Globus pallidus (tissue), 1 donor: ENCODE measurements at places on chromosomes 1 and 21.
A peak's percentile ranks its signal among the peaks of the same experiment; 100 is the strongest.

DNA sequence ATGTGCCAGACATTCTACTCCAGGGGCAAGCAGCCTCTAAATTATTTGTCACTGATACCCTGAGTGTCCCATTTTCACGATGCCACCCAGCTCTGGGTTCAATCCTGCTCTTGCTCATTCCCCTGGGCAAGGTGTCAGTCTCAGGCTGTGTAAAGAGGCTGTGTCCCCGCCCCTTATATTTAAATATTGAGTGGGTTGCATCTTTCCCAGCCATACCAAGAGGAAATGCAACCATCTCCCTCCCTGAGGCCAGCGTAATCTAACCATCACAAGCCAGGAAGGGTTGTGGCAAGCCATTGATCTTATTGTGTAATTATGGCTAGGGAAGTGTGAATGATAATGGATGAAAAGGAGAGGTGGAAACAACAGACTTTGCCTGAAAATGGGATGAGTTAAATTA, 54.7 kb upstream of the CLDN14 start:
- DNase-seq: no peak

- DNase-seq: no peak
These were observed 19.5 kb upstream of the DDR2 start for GRCh38 chr1:162612606-162613400.

DNA sequence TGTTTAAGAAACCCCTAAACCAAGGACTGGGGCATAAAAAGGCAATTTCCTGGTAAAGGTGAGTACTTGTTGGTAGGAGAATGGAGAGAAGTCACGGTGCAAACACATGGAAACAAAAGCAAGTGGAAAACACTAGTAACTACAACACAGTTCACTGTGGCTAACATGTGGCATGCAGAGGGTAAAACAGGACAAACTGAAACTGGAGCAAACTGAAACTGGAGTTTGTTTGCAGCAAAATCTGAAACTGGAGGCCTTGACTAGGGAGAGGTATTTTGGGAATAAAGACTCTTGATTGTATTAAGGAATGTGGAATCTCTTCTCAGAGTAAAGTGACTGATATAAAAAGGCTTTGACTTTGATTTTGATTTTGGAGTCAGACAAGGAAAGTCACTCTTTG, 376.3 kb upstream of the PRMT6 start:
- no peak for DNase-seq

- DNase-seq: no peak
These were observed 372.8 kb upstream of the DUSP10 start for GRCh38 chr1:222114536-222115156.

- no peak for DNase-seq
These were observed 14.4 kb upstream of the ZNF362 start for GRCh38 chr1:33241866-33242265.

GRCh38 chr1:115314765-115315164, 23.3 kb downstream of the NGF start:
- DNase-seq: no peak

GRCh38 chr21:44934797-44935532, 4.9 kb upstream of the SLX9 start:
- DNase-seq: no peak

GRCh38 chr21:29737186-29737585, 202.6 kb downstream of the GRIK1 start:
- peak; percentile 38 for DNase-seq

GRCh38 chr1:36382231-36382630, 3.5 kb downstream of the STK40 start:
- no peak for DNase-seq

- no peak for DNase-seq
These were observed 255.6 kb downstream of the TM2D1 start for GRCh38 chr1:61469365-61469764.

- DNase-seq: no peak
These were observed 52.2 kb downstream of the EPB41 start for GRCh38 chr1:28966617-28967016.

GRCh38 chr1:57063406-57064125, 97.8 kb upstream of the C8B start:
- no peak for DNase-seq

- DNase-seq: no peak
These were observed 37.3 kb upstream of the PRMT6 start for GRCh38 chr1:107019166-107019565.

DNA sequence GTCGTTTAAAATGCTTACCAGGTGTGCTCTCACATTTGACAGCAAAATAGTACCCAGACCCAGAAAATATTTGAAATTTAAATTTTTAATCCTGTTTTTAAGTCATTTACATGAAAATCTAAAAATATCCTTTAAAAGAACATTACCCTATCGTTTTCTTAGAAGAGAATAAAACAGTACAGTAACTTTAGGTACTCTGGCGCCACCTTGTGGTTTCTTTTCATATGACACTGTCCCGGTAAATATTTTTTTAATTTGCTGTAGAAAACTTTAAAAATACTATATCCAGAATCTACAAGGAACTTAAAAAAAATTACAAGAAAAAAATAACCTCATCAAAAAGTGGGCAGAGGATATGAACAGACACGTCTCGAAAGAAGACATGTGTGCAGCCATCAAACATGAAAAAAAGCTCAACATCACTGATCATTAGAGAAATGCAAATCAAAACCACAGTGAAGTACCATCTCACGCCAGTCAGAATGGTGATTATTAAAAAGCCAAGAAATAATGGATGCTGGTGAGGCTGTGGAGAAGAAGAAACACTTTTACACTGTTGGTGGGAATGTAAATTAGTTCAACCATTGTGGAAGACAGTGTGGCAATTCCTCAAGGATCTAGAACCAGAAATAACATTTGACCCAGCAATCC, 129.2 kb downstream of the RGS21 start:
- DNase-seq: peak; percentile 30

- DNase-seq: no peak
These were observed 1.5 kb downstream of the KCNC4 start for GRCh38 chr1:110211496-110212168.

- DNase-seq: no peak
These were observed 453.7 kb upstream of the RUNX1 start for GRCh38 chr21:35502821-35503220.

- DNase-seq: no peak
These were observed 4.8 kb upstream of the SLAMF9 start for GRCh38 chr1:159958719-159959380.

DNA sequence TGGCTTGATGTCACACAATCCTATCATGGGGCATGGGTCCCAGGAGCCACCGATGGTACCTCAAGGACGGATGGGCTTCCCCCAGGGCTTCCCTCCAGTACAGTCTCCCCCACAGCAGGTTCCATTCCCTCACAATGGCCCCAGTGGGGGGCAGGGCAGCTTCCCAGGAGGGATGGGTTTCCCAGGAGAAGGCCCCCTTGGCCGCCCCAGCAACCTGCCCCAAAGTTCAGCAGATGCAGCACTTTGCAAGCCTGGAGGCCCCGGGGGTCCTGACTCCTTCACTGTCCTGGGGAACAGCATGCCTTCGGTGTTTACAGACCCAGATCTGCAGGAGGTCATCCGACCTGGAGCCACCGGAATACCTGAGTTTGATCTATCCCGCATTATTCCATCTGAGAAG, 46.3 kb downstream of the ACP6 start:
- DNase-seq: no peak

DNA sequence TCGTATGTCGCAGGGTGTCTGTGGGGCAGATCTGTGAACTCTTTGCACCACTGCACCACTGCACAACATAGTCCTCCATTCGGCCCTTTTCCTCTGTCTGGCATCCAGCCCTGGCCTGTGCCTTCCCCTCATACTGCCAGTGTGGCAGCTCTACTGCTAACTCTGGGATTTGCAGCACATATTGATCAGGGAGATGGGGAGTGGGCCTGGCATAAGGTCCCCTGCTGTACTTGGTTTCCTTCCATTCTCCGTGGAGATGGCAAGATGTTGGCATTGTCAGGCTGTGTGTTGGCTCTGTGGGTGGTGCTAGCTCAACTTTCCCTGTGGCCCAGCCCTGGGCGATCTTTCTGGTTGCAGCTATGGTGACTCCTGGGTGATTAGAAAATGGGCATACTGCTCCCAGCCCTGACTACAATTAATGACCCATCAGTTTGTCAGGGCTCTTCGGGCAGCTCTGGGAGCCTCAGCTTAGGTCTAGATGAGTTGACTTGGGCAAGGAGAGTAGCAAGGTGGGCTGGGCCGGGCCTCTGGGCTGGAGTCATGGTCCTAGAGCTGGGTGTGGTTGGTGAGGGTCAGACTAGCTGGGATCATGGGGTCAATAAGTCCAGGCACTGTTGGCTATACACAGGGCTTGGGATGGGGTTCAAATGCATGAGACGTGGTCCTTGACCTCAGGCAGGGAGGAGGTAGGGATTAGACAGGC, 11.4 kb downstream of the PTPRU start:
- DNase-seq: no peak

DNA sequence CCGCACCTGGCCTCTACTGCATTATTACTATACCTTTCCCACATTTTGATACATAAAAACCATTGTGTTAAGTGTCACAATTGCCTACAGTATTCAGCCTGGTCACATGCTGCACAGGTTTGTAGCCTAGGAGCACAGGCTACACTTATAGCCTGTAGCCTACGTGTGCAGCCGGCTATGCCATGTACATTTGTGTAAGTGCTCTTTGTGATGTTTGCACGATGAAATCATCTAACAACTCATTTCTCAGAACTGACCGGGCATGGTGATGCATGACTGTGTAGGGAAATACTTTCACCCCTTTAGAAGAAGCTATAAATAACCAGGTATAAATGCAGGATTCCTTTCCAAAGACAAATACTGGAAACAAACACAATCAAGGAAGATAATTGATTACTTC, 12.1 kb downstream of the ERG start:
- DNase-seq: no peak

DNA sequence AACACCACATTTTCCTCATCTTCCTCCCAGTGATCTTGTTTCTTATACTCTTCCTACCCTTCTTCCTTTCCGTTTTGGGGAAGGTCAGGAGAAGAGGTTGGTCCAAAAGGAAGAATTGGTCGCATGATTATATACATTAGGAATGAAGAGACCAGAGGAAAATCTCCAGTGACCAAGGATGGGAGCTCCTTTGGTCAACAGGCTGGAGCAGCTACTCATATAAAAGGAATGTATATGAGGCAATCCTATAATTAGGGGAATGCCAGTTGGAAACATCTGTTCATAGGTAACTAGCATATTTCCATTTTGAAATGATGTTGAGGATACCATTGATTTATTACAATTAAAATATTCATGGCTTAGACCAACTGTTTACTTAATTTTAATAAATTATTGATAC, 114.5 kb downstream of the LRRC40 start:
- DNase-seq: no peak
